Activated gamma-delta T cell (primary cell): ENCODE measurements at places on chromosomes 16 and 17.

- DNase-seq, result no peak
Measured at GRCh38 chr16:81696961-81697615, 82.0 kb upstream of the PLCG2 start.

GRCh38 chr17:70787721-70788300 is 618.5 kb downstream of the KCNJ2 start:
- DNase-seq, result no peak

- DNase-seq, result no peak
Measured at GRCh38 chr16:82915139-82915824, 288.5 kb downstream of the CDH13 start.

- no peak for DNase-seq
Measured at GRCh38 chr16:31360251-31360650, 5.3 kb downstream of the ITGAX start.
